ENCODE measurements at places on chromosomes 3 and 15.
A peak's percentile ranks its signal among the peaks of the same experiment; 100 is the strongest.

DNA sequence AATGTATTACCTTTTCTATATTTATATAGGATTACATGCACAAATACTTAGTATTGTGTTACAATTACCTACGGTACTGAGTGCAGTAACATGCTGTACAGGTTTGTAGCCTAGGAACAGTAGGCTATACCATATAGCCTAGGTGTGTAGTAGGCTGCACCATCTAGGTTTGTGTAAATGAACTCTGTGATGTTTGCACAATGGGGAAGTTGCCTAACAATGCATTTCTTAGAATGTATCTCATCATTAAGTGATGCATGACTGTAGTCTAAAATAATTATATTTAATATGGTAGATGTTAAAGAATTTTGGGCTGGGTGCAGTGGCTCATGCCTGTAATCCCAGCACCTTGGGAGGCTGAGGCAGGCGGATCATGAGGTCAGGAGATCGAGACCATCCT is 281.0 kb downstream of the KLF13 start:
- H3K4me1 ChIP-seq = no peaks in the 10 kb centered on the region
- H3K27ac ChIP-seq = no peak overlapping the region
- H3K4me3 ChIP-seq = no peak overlapping the region
- no peak for DNase-seq
- H3K27me3 ChIP-seq = no peaks in the 10 kb centered on the region
- no peaks in the 10 kb centered on the region for H3K36me3 ChIP-seq

DNA sequence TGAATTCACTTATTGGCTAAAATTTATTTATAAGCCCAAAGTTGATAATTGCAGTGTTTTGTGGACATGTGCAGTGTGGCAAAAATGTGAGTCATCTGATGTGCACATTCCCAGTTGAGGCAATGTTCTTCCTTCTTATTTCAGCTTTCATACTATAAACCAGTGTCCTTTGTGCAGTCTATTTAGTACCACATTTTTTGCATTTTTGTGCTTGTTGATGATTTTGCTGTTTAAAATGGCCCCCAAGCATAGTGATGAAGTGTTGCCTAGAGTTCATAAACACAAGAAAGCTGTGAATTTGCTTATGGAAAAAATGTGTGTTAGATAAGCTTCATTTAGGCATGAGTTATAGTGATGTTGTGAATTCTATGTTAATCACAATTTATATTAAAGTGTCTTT is 19.4 kb upstream of the IL20RB start:
- peaks cover 3% of the 10 kb centered on the region for H3K36me3 ChIP-seq
- H3K4me3 ChIP-seq = no peak overlapping the region
- H3K27me3 ChIP-seq = no peaks in the 10 kb centered on the region
- peaks cover 12% of the 10 kb centered on the region for H3K4me1 ChIP-seq
- DNase-seq = no peak

DNA sequence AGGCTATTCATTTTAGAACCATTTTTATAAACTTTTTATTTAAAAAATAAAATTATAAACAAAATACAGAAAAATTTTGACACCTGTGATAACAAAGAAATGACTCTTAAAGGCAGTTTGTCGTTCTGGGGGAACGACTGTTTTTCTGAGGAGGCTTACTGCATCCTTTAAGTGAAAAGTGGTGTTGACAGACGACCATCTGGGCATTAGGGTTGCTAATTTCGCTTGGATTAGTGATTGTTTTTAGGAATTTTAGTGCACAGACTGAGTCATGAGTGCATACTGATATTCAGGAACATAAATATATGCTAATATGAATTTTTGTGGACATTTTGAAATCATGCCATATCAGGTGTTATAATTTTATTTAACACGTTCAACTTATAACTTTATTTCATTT is 28.5 kb downstream of the OSTN start:
- no peak overlapping the region for H3K27ac ChIP-seq
- H3K36me3 ChIP-seq = no peaks in the 10 kb centered on the region
- no peaks in the 10 kb centered on the region for H3K27me3 ChIP-seq
- H3K4me3 ChIP-seq = no peak overlapping the region
- H3K4me1 ChIP-seq = no peaks in the 10 kb centered on the region
- no peak for DNase-seq

DNA sequence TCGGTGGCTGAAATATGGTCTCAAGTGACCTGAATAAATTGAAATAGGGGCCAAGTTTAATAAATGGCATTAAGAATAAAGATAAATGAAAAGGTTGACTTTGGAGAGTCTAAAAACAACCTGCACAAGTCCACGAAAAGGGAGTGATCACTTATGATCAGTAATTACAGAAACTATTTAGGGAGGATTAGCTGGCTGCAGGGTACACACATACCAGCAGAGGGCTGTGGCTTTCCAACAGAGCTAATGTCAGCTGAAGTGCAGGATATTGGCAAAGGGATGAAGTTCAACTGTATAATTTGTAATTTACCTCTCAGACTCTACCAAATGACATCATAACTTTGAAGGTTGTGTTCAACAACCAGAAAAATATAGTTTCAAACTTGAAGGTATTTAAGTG is 86.8 kb downstream of the SYNPR start:
- no peak overlapping the region for H3K4me3 ChIP-seq
- H3K27ac ChIP-seq = no peak overlapping the region
- H3K4me1 ChIP-seq = no peaks in the 10 kb centered on the region
- H3K36me3 ChIP-seq = no peaks in the 10 kb centered on the region

GRCh38 chr3:151630938-151631441 is 102.7 kb upstream of the AADACL2 start:
- H3K27me3 ChIP-seq = no peaks in the 10 kb centered on the region
- H3K36me3 ChIP-seq = no peaks in the 10 kb centered on the region

DNA sequence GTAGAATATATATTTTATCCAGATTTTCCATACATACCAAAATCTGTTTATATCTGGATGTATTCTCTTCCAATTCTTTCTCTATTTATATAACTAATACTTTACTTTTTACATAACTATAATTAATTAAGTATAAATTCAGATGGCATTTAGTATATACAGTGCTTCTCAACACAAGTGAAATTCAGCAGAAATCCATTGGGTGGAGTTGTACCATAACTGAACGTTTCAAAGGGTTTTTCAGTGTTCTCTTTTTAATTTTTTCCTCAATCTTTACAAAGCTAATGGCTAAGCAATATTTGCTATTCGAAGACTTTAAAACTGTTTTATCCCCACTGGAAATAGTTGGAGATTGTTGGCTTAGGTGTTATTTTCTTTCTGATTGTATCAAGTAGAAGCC is 13.9 kb upstream of the ZBBX start:
- H3K4me3 ChIP-seq = no peak overlapping the region
- no peaks in the 10 kb centered on the region for H3K36me3 ChIP-seq
- H3K27me3 ChIP-seq = no peaks in the 10 kb centered on the region
- DNase-seq = no peak

GRCh38 chr3:158765518-158766205 is 33.4 kb upstream of the RARRES1 start:
- no peaks in the 10 kb centered on the region for H3K36me3 ChIP-seq
- no peak overlapping the region for H3K27ac ChIP-seq
- H3K4me3 ChIP-seq = no peak overlapping the region
- no peak for DNase-seq

DNA sequence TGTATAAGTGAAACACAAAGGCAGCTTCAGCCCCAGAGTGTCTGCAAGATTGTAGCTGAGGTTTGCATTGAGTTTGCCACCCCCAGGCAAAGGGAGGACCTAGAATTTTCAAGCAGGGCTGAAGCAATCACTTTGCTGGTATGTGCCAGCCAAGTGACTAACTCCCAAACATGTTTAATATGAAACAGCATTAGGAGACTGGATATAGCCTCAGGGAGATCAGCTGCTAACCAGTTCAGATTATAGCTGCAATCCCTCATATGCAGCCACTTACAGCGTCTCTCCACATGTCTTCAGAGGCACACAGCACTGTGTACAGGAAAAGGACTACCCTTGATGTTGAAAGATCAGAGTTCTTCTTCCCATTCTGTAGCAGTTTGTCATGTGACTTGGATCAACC is 38.4 kb upstream of the PPP2R3A start:
- no peaks in the 10 kb centered on the region for H3K27me3 ChIP-seq
- no peak for DNase-seq
- H3K27ac ChIP-seq = no peak overlapping the region
- H3K36me3 ChIP-seq = no peaks in the 10 kb centered on the region
- no peaks in the 10 kb centered on the region for H3K4me1 ChIP-seq

DNA sequence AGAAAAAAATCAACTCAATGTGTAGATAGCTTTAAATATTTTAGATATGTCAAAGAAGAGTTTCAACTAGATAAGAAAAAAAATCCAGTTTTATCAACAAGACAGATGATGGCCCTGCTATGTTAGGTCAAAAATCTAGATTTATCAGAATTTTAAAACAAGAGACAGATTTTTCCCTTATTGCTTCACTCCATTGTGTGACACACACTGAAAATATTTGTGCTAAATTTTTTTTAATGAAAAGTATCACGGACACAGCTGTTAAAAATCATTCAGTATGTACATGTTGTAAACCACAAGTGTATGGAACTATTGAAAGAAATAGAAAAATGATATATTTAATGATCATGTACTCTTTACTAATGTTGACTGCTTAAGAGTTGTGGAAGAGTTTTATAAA is 43.6 kb downstream of the FOXB1 start:
- H3K27me3 ChIP-seq = 0 out of 2 replicates have a peak, but pooled peaks cover 2% of the 10 kb centered on the region
- H3K27ac ChIP-seq = no peak overlapping the region
- no peak for DNase-seq

DNA sequence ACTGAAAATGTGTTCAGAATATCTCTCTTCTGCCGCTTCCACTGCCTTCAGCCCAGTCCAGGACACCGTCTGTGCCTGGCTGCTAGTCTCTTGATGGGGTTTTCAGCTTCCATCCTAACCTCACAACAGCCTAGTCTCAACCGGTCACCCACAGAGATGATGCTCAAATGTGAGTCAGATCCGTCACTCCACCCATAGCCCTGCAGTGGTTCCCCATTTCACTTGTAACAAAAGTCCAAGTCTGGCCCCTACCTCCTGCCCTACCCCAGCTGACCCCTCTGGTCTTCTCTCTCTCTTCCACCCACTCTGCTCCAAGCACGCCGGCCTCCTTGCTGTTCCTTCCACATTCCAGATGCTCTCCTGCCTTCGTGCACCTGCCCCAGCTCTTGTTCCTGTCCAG is 68.1 kb downstream of the PPARG start:
- no peak overlapping the region for H3K27ac ChIP-seq
- H3K4me3 ChIP-seq = no peak overlapping the region
- no peaks in the 10 kb centered on the region for H3K27me3 ChIP-seq
- no peaks in the 10 kb centered on the region for H3K4me1 ChIP-seq

DNA sequence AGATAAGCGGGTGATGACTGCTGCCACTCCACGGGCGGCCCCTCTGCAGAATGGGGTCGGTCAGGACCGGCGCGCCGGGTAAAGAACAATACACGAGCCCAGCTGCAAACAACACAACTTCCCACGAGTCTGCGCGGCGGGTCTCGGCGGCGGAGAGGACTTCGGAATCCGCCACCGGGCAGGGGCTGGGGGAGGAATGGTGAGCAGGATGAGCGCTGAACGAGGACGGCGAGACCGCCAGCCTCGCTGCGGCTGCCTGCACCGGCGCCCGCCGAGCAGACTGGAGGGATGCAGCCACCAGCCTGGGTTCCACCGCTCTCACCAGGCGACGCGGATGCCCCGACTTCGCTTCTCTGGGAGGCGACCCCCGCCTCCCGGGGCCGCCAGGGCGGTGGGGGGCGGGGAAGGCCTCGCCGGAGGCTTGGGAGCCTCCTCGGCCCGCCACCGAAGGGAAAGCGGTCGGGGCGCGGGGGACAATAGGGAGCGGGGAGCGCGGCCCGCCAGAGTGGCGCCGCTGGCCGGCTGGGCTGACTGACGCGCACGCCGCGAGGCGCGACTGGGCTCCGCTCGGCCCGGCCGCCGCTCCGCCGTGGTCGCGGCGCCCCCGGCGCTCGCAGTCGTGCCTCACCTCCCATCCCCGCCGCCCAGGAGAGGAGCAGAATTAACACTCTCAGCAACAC is 515 bp downstream of the ADAM10 start:
- H3K4me1 ChIP-seq = no peaks in the 10 kb centered on the region
- no peaks in the 10 kb centered on the region for H3K36me3 ChIP-seq
- H3K4me3 ChIP-seq = peak overlapping the region; percentile 94
- DNase-seq = no peak
- peak overlapping the region; percentile 91 for H3K27ac ChIP-seq
- H3K27me3 ChIP-seq = no peaks in the 10 kb centered on the region

DNA sequence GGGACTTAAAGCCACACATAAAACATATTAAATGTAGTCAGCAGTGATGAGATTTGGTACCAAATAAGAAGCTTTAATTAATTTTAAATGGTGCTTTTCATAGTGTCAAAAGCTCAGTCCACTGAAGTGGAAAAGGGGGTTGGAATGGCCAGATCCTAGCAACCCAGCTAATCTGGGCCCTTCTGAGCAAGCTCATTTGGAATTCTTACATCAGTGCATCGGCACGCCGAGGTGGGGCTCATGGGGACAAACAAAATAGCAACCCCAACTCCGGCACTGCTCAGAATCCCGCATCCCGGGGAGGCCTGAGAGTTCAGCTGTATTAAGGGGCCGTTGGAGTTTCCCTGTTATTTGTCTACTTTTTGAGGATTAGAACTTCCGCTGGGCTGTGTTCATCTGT is 526.4 kb downstream of the SOX2 start:
- H3K27me3 ChIP-seq = no peaks in the 10 kb centered on the region
- H3K4me1 ChIP-seq = no peaks in the 10 kb centered on the region
- no peaks in the 10 kb centered on the region for H3K36me3 ChIP-seq
- DNase-seq = no peak
- H3K4me3 ChIP-seq = no peak overlapping the region

DNA sequence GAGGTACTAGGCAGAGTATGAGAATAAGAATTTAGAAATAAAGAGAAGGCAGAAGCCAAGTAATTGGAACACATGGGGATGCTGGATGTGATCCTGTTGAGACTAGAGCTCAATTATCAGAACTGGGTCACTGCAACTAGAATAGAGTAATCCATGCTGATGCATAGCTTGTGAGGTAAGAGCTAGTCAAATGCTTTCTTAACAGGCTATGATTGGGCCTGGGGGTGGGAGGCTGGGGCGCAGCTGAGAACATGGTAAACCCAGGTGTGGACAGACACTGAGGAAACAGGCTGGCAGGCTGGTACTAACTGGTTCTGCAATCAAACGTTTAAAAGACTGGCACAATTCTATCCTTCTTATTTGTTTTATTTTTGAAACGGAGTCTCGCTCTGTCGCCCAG is 50.5 kb upstream of the LRRFIP2 start:
- no peak for DNase-seq
- no peak overlapping the region for H3K27ac ChIP-seq
- H3K36me3 ChIP-seq = no peaks in the 10 kb centered on the region

- H3K27me3 ChIP-seq = no peaks in the 10 kb centered on the region
- H3K4me3 ChIP-seq = no peak overlapping the region
- no peaks in the 10 kb centered on the region for H3K4me1 ChIP-seq
- no peaks in the 10 kb centered on the region for H3K36me3 ChIP-seq
Measured at GRCh38 chr3:36075491-36075890, 304.8 kb upstream of the STAC start.

DNA sequence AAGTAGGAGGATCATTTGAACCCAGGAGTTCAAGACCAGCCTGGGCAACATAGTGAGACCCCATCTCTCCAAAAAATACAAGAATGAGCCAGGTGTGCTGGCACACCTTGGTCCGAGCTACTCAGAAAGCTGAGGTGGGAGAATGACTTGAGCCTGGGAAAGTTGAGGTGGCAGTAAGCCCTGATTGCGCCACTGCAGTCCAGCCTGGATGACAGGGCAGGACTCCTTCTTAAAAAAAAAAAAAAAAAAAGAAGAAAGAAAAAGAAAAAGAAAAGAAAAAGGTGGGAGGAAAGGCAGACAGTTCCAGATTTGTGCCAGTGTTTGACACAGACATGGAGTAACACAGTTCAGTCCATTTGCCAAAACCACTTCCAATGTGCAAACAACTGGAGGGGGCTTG is 75.7 kb downstream of the ATP10A start:
- no peak overlapping the region for H3K27ac ChIP-seq
- no peak overlapping the region for H3K4me3 ChIP-seq
- DNase-seq = no peak
- no peaks in the 10 kb centered on the region for H3K36me3 ChIP-seq
- no peaks in the 10 kb centered on the region for H3K27me3 ChIP-seq

All from GM12878 (cell line).